ENCODE measurements at places on chromosomes 2 and 18.

GRCh38 chr2:36478332-36478738, 119.6 kb downstream of the FEZ2 start:
- no peak for DNase-seq

DNA sequence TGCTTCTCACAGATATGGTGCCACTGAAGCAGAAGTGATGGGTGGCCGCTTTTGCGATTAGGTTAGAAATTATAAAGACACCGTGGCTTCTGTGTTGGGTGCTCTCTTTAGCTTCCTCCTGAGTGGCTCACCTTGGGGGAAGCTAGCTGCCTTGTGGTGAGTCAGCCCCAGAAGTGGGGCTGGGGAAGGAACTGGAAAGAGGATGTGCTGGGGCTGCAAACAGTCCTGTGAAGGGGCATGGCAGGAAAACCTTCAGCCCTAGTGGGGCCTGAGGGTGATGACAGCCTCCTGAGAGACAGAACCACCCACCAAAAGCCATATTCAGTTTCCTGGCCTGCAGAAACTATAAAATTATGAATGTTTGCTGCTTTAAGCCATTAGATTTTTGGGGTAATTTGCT, 8.9 kb upstream of the ASB18 start:
- DNase-seq = no peak

- DNase-seq = no peak
These were observed 20.5 kb upstream of the RPL37A start for GRCh38 chr2:216478151-216478550.

DNA sequence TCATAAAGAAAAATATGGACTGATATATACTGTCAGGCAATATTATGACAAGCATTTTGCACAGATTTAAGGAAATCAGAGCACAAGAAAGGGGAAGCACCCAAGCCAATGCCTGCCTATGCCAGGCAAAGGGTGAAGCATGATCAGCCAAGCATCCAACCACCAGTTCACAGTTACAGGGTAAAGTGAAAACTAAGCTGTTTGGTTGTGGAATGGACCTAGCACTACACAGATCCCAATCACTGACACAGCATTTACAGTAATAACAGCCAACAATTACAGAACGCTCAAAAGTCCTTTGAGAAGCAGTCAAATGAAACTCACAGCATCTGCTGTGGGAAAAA, 90.3 kb downstream of the SP3 start:
- DNase-seq = no peak

- no peak for DNase-seq
These were observed 96.2 kb downstream of the MRPS9 start for GRCh38 chr2:105134081-105134480.

GRCh38 chr18:39596891-39597290, 2031.3 kb upstream of the CELF4 start:
- no peak for DNase-seq

DNA sequence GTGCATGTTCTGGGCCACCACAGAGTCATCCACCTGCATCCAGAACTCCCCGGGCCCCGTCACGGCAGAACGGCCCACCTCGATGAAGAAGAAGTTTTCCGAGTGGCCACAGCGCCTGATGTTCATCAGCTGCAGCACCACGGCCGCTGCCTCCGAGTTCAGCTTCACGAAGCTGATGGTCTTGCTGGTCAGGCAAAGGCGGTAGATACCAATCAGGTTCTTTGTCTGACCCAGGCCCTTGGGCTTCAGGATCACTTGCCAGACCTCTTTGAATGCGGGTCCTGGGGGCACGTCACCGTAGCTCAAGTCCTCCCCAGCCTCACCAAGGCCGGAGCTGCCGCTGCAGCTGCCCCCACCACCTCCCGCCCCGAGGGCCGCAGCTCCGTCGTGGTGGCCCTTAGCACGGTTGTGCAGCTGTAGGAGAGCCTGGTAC, 1.6 kb downstream of the IRS1 start:
- DNase-seq = no peak

DNA sequence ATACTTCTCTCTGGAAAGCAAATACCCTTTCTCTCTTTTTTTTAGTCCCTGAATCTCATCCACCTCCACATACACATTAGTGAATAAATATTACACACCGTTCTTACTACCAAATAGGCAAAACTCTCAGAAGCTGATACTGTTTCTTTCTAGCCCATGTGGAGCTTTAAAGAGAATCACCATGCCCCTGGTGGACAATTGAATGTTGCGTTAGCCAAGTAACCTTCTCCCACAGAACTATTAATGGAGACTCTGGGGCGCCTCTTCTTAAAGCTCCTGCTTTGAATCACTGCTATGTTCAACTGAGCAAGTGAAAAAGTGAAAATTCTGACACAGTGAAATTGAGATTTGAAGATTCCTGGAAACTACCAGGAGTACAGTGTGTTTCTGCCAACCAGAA, 522.8 kb upstream of the CDH7 start:
- no peak for DNase-seq

DNA sequence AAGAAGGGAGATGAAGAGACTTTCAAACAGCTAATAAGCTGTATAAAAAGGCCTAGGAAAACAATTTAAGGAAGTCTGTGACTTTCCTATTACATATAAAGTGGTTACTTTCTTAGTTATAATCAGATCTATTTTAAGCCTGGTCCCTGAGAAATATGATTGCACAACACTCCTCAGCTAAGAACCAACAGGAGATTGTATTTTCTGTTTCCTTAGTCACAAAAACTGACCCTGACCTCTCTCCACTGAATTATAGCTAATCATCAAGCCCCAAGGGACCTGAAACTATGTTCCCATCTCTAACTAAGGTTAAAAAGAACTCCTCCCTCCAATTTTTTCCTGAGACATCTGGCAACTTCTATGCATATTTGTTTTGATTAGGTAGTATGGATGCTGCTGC, 106.9 kb downstream of the ROCK1 start:
- DNase-seq = no peak

- no peak for DNase-seq
These were observed 171.0 kb upstream of the SIX3 start for GRCh38 chr2:44770221-44771195.

DNA sequence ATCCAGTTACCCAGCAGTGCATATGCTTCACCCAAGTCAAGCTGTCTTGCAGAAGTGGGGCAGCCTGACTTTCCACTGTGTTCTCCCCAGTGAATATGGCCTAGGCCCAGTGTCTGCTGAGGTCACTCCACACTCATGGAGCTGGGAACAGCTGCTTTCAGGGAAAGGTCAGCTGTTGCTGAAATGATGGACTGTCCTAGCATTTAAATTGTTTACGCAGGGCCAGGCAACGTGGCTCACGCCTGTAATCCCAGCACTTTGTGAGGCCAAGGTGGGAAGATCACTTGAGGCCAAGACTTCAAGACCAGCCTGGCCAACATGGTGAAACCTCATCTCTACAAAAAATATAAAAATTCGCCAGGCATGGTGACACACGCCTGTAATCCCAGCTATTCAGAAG, 86.5 kb downstream of the LIPG start:
- no peak for DNase-seq
